KG1 (cell line): ENCODE measurements at places on chromosomes 5 and 9.

GRCh38 chr9:85871008-85871407 lies 69.9 kb upstream of the NAA35 start:
- DNase-seq, result no peak

DNA sequence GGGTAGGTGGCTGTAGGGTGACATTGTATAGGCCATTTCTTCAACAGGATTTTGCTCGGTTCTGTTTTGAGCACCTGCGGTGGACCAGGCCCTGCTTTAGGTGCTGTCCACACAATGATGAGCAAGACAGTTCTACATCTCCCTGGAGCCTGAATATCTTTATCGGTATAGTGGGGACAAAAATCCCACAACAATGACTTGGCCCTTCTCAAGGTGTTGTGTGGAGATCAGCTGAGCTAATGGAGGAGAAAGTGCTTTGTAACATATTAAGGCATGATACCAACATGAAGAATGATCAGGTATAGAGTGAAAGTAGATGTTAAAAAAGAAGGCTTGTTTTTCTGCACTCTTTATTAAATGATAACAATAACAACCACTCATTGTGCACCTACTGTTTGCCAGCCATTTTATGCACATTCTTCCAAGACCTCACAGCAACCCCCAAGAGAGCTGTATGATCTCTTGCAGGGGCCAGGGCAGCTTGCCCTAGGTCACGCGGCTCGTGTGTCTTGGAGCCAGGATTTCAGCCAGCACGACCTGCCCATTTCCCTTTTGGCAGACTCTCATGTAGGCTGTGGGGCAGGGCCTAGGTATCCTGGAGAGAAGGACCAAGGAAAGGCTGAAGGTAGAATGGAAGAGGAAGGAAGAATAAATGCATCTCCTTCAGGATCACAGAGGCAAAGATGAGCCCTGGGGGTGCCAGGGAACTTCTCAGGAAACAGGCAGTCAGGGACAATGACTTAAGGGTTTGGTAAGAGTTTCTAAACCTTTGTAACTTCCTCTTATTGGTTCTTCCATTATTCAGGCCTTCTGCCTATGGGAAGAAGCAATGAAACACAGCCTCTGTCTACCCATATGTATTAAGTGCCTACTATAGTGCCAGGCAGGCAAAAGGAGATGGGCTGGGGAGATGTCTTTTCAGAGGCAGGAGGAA lies 50.0 kb upstream of the PPARGC1B start:
- no peak for DNase-seq

- DNase-seq, result no peak
These were observed 301.4 kb downstream of the MLLT3 start for GRCh38 chr9:20320921-20321320.

DNA sequence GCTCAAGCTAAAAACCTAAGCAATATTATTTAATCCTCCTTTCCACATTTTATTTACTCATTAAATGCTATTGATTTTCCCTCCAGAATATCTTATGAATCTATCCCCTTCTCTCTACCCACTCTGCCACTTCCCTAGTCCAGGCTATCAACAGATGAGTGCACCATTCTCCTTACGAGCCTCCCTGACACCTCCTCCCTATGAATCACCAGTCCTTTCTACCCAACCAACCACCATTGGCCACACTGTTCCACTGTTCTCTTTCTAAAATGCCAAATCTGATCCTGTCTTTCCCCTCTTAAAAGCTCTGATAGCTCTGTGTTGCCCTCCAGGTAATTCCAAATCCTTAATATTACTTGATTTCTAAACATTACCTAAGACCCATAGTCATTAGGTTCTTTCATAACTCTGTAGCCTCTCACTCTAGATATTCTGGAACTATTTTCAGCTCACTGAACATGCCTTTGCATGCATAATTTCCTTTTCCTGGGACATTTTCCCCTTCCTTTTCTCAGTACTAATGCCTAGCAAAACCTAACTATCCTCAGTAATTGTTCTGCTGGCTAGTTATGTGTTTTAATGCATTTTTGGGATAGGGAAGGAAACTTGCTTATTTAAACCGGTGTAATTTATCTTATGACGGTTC lies 126.3 kb downstream of the UNC13B start:
- no peak for DNase-seq

GRCh38 chr5:60488466-60489130 lies 211.4 kb downstream of the DEPDC1B start:
- DNase-seq, result no peak

DNA sequence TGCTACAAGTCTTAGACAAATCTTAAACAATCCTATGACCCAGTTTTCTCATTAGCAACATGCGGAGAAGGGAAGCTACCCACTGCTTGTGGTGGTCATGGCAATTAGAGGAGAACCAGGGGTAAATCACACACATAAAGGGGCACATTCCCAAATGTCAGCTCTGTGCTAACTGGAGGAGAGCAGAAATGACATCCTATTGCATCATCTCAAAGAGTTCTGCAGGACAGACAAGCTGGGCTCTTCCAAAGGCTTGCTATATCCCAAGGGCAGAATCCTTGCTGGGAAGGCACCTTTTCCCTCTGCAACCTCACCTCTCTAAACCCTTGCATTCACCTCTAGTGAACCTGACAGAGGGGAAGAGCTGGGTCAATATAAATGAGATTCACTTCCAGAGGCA lies 17.0 kb upstream of the WWC1 start:
- no peak for DNase-seq

GRCh38 chr5:159827861-159828260 lies 88.4 kb upstream of the ADRA1B start:
- no peak for DNase-seq

DNA sequence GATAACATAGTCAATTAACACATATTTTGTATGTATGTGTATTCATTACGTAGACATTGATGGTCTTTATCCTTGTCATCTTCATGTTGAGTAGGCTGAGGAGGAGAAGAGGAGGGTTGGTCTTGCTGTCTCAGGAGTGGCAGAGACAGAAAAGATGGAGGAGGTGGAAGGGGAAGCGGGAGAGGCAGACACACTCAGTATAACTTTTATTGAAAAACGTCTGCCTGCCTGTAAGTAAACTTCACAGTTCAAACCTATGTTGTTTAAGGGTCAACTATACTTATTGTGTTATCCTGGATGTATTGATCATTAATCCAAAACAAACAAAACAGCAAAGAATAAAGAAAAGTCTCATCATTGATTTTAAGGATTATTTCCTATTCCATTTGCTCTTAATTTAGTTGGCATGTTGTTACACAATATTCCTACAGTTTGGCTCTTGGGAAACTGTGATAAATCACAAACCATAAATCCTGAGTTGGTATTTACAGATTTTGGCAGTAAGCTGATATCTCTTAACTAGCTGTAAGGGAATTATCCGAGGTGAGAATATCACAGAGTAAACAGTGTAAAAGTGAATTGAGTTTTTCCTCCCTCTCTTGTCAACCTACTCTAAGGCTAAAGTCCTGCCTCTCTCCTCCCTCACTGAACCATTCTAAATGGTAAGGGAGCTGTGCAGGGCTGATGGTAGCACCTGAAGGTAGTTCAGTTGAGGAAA lies 487.2 kb downstream of the SPATA31D1 start:
- DNase-seq, result no peak

GRCh38 chr5:33641744-33642505 lies 201.2 kb downstream of the TARS1 start:
- no peak for DNase-seq

DNA sequence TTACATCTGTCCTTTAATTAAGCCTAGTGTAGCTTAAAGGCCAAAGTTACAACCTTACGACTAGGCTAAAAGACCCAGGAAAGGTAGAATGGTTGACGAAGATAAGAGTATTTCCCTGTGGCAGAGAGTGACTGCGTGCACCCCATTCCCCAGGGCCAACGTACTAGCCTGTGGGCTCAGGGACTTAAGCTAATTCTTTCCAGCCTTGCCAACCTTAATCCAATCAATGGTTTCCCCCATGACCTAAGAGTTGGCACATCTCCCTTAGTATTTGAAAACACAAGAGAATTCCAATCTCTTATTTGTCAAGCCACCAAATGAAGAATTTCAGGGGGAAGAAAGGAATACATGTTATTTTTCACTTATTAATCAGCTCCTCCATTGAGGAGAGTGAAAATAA lies 16.0 kb downstream of the CTNND2 start:
- no peak for DNase-seq

DNA sequence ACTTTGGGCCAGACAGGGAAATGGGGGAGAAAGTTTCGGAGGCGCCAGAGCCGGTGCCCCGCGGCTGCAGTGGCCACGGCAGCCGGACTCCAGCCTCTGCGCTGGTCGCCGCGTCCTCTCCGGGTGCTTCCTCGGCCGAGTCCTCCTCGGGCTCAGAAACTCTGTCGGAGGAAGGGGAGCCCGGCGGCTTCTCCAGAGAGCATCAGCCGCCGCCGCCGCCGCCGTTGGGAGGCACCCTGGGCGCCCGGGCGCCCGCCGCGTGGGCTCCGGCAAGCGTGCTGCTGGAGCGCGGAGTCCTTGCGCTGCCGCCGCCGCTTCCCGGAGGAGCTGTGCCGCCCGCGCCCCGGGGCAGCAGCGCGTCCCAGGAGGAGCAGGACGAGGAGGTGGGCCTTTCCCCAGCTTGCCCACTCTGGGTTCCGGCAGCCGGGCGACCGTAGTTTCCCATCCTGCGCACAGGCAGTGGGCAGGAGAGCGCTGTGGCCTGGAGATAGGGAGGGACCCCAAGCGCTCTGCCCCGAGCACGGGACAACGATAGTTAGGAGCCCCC lies 516 bp downstream of the MAST4 start:
- DNase-seq, result no peak

- DNase-seq, result no peak
These were observed 24.6 kb downstream of the C5orf58 start for GRCh38 chr5:170257370-170257769.

DNA sequence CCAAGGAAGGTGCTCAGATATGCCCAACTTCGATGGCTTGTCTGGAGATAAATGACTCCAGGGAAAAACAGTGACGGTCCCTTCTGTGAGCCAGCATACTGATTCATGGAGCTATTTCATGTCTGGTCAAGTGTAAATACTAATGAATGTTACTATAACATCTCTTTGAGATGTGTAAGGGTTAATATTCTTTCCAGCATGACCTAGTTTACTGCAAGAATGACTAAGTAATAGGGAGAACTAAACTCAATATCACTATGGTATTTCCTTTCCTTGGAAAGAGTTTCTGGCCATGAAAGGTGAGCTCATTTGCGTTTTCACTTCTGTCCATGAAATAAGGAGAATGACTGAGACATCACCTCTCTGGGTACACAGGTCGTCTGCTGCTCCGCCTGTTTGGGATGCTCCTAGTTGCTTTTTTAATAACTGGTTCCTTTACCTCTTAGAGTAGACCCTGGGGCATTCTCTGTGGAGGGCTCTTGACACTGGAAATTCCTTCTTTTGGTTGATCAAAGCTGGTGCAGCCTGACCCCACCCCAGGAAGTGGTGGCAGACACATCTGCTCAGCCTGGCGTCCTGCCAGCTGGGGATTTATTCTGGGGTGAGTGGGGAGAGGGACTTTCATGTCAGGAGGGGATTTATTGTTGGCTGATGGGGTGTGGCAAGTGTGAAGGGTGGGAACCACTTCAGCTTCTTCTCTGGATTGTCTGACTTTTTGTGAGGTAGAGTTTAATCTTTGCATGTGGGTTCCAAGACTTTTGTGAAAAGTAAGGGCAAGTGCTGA lies 250.0 kb upstream of the MPDZ start:
- no peak for DNase-seq

GRCh38 chr9:93682155-93682968 lies 106.0 kb downstream of the PHF2 start:
- DNase-seq, result peak; percentile 9

GRCh38 chr9:124450241-124450924 lies at the start of gene ADGRD2:
Gene ADGRD2, plus strand, starts transcription at chr9:124450451. Its CDS starts 1,216 bp downstream, at chr9:124451667.
- DNase-seq, result no peak

- no peak for DNase-seq
These were observed 14.6 kb upstream of the PRR16 start for GRCh38 chr5:120449501-120449900.

GRCh38 chr5:83418356-83419321 lies 52.9 kb upstream of the VCAN start:
- DNase-seq, result no peak

DNA sequence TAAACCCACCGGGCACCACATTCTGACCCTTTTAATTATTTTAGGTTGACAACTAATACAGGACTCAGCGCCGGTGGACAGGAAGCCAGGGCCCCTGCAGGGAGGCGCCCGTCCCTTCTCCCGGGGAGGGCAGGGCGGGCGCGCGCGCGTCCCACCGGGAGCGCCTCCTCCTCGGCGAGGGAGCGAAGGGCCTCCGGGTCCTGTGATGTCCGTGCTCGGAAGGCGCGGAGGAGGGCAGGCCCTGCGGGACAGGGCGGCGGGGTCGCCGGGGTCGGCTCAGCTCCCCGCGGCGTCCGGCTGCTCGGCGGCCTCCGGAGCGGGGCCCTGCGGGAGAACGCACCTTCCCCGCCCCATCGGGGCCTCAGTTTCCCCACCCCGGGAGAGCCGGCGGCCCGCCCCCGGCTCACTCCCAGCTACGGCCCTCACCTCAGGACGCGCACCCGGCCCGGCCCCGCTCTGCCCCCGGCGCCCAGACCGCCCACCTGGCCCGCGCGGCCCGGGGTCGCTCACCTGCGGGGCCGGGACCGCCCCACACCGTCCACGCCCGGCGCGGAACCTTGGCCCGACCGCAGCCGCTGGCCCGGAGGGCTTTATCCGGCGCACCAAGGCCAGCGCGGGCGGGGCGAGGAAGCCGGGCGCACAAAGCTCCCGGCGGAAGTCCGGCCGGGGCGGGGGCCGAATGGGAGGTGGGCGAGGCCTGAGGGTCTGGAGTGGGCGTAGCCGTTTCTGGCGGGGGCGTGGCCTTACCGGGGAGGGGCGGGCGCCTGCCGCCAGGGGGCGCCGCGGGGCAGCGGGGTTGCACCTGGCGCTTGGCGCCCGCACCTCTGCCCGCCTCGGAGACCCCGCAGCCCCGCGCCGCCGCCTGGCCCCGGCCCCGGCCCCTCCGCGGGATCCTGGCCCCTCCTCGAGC lies at the start of the genes EXD3 and NOXA1:
Gene EXD3 (minus strand): TSS at position 559 of the 910 bp plus-strand sequence. CDS start 27,805 bp downstream, outside the sequence.
Gene NOXA1 (plus strand): TSS at position 790 of the 910 bp plus-strand sequence. CDS start 137 bp downstream, outside the sequence.
- peak; percentile 76 for DNase-seq

DNA sequence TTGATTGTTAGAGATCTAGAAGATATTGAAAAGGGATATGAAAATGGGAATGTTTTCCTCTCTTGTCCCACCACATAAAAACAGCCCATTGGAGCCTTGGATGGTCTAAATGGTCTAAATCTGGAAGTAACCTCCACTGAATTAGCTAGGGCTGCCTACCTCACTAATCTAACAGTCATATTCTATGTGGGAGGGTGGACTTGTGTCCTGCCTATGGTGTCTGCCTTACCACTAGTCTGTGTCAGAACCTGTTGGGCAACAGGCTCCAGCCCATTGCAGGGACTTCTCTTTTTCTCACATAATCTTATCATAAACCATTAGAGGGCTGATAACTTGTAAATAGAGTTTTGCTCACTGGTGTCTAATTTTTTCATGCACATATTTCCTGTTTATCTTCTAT lies 548.8 kb upstream of the CDH18 start:
- peak; percentile 52 for DNase-seq
